ENCODE measurements at places on chromosomes 1 and 21.
A peak's percentile ranks its signal among the peaks of the same experiment; 100 is the strongest.

- peak; percentile 49 for DNase-seq
Measured at GRCh38 chr21:38824124-38824822, 18.5 kb downstream of the ETS2 start.

DNA sequence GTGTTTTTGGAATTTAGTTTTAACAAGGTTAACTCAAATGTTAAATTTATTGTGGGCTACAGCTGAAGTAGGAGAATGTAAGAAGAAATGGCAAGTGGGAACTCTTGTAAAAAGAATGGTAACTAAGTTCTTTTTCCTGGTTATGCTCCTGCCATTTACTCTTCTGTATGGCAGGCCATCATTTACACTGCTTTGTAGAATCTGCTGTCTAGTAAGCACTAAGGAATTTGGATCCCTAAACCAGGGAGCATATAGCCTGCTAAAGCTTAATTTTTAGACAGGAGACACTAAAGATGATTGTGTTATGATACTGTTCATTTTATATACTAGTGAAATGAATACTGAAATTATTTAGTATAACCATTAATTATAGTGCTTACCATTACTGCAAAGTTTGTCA lies 85.3 kb downstream of the CAMTA1 start:
- DNase-seq: no peak

DNA sequence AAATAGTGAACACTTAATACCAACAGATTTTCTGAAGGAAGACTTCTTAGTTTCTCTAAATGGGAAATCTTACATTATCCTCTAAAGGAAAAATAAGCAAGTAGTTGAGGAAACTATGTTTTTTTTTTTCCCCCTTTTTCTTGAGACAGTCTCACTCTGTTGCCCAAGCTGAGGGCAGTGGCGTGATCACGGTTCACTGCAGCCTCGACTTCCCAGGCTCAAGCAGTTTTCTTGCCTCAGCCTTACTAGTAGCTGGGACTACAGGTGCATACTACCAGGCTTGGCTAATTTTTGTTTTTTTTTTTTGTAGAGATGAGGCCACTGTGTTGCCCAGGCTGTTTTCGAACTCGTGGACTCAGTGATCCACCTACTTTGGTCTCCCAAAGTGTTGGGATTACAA lies 3.9 kb downstream of the MTR start:
- DNase-seq: no peak

DNA sequence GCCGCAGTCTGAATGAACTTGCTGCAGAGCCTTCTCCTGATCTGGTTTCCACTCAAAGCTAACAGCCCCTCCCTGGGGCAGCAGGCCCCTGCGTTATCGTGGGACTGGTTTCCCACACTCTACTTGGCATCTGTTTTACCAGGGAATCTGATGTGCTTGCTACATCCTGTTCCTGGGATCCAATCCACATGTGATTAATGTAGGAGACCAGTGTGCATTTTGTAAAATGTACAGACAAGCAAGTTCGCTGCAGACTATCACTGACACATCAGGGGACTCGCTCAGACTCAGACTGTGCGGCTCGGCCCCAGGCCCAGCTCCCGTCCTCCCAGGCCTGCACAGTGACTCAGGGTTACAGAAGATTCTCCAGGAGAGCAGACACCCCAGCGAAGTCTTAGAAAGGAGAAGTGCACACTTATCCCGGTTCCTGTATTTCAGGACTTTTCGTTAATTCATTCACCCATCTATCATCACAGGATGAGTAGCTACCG lies 340.1 kb downstream of the MATN1 start:
- DNase-seq: no peak

GRCh38 chr1:76508871-76509270 lies 358.4 kb upstream of the ST6GALNAC5 start:
- no peak for DNase-seq

DNA sequence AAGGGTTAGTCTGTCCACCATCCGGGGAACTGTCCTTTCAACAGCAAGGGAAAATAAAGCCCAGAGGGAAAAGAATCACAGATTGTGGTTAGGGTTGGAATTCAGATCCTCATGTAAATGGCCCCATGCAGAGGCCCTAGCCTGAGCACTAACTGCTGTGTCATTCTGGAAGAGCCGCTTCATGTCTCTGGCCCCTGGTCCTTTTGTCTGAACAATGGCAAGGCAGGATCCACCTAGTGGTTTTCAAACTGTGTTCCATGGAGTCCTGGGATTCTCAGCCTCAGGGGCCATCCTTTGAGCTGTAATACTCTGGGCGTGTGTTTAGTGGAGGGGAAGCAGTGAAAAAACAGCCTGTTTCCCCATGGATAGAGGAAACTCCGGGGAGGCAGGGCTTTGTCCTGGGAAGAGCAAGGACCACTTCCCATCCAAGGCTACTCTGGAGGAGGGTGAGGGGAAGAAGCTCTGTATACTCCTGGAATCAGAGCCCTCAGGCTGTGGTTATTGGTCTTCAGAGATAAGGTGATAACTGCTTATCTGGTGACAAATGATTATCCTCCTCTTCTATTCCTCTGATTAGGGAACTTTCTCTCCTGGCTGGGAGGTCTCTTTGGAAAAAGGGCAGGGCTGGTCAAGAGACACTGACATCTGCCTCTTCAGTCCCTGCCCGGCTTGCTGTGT lies 19.2 kb downstream of the PAX7 start:
- DNase-seq: no peak

GRCh38 chr1:50940291-50940690 lies 19.8 kb downstream of the FAF1 start:
- DNase-seq: no peak

GRCh38 chr1:234315091-234315541 lies 58.1 kb upstream of the COA6 start:
- DNase-seq: no peak

- no peak for DNase-seq
Measured at GRCh38 chr1:222061711-222062359, 319.9 kb upstream of the DUSP10 start.

- no peak for DNase-seq
Measured at GRCh38 chr1:106276871-106277270, 779.6 kb upstream of the PRMT6 start.

DNA sequence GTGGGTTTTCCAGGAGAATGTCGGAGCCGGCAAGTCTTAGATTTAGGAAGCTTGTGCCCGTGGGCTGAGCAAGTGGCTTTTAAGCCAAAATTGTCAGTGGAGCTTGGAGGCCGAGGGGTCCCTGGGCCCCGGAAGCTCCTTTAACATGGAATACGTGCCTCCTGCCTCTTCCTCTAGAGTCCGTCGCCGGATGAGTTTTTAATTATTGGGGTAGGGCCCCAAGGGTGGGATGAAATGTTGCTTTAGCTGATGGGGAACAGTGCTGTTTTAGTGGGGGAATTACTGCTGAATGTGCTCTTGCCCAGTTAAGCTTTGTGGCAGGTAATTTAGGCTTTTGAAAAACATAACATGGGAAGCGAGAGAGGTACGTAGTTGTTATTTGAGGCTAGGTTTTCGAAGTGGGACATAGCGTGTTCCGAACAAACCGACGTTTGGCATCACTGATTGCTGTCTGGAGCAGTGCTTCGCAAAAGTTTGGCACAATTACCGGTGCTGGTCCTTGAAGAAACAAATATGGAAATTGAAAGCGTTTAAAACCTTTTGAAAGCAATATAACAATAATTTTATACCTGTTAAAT lies 786 bp downstream of the RPL5 start:
- DNase-seq: peak; percentile 23

All from HT-29 (cell line).